Motor neuron (in vitro differentiated cells): ENCODE measurements at places on chromosomes 11 and 22.

DNA sequence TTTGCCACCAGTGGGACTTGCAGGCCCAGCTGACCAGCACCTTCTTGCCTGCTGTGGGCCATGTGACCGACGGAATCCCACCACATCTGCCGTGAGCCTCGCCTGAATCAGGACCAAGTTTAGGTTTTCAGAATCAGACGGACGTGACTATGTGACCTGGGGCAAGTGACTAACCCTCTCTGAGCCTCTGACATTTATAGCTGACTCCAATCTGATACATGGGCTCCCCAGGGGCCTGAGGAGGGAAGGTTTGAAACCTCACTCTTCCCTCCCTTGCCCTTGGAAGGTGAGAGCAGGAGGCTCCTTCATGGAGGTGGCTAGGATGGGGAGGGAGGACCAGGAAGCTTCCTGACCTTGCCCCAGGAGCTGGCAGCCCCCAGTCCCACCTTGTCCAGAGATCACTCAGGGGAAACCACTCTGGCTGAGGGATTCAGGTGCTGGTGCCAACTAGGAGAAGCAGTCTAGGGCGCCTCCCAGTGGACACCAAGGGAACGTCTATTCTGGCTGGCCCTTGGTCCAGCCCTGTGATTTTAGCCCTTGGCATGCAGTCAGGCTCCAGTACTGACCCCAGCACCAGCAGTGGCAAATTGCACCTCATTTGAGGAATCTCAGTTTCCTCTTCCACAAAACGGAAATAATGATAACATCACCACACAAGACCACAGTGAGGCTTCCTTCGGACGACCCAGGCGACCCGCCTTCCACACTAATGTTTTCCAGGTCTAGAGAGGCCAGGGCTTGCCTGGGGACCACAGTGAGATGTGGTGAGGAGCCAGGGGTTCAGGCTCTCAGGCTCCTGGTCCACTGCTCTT, 47.2 kb upstream of the SYT7 start:
- ATAC-seq: peak; percentile 44

- no peak for ATAC-seq
These were observed 18.5 kb upstream of the MED17 start for GRCh38 chr11:93765551-93765950.

DNA sequence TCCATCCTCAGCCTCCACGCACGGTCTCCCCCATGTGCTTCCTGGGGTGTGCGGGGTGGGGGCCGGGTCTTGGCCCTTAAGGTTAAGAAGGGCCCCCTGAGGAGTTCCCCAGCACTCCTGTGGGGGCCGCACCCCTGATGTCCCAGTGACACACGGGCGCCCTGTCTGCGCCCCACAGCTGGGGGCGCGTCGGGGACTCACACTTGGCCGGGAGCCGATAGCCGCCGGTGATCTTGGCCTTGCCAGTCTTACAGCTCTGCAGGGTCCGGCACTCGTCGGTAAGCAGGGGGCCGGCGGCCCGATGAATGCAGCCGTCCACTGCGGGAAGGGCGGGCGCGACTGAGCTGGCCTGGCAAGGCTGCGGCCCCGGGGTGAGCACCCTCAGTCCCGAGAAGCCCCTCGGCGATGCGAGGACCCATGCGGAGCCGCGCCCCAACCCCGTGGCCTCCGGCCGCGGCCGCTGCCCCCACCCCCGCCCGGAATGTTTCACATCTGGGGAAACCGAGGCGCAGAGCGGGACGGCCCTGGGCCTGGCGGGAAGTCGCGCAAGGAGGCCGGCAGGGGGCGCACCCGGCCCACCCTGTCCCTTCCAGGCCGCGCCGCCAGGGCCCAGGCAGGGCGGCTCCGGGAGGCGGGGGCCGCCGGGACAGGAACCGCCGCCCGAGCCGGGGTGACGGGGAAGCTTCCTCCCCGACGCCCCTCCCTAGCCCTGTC, 13.9 kb downstream of the OTUB1 start:
- ATAC-seq: peak; percentile 54

DNA sequence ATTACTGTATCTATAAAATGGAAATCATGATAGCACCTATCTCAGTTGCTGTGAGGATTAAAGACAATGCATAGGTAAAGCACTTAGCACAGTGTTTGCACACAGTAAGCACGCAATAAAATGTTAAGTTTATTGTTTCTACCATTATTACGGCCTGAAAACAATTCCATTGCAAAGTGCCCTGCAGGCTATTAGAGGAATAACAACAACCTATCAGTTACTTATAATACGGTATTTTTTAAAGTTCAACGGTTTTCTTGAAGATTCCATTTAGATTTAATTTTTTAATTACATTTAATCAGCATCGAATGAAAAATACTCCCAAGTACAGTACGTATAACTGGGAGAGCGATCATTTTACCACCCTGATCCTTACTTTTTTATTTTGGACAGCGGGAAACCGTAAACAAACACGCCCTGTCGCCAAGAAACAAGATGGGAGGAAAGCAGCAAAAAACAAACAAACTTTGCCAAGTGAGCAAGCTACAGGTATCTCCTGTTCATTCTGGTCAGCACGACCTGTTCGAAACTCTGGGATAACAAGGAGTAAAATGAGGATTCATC, 893 bp downstream of the SLC36A4 start:
- peak; percentile 16 for ATAC-seq

DNA sequence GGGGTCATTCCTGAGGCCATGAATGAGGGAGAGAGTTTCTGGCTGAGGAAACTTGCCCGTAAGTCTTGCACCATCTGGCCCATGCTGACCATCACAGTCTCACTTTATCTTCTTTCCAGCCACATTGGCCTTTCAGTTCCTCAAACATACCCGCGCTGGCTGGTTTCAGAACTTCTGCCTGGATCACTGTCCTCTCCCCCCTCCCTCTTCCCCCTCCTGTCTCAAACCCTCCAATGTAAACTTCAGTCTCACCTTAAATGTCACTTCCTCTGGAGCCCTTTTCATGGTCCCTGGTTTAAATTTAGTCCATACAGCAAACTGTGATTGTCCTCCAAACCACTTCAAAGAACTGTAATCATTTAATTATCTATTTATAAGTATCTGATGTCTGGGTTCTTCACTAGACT, 3.7 kb upstream of the TMEM109 start:
- ATAC-seq: no peak
